ENCODE measurements at places on chromosomes 1 and 21.
A peak's percentile ranks its signal among the peaks of the same experiment; 100 is the strongest.

DNA sequence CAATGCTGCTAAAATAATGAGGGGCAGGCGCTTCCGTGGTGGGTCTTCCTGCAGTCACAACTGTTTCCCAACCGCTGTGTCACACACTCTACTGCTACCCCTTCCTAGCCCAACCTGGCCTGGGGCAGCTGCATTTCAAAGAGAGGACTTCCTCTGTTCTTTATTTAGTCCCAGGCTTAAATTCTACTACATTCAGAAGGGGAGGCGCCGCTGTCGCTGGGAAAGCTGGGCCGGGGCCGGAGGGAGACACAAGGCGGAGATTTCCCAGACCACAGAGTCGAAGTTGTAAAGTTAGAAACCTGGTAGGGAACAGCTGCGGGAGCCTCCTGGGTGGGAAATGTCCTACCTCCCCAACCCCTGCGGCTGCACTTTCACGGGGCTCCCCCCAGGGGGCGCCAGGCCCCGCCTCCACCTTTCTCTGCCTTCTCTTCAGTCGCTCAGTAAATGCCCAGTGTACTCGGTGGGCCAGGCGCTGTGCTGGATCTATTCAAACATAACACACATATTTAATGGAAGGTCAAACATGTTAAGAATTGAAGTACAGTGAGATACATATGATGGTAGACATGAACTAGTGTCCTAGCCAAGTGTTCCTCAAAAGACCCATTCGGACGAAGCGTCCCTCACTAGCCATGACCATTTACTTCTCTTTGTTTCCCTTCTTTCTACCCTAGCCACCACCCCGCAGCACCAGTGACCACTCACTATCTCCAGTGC lies 23.1 kb downstream of the DYRK3 start:
- DNase-seq, result peak; percentile 40

DNA sequence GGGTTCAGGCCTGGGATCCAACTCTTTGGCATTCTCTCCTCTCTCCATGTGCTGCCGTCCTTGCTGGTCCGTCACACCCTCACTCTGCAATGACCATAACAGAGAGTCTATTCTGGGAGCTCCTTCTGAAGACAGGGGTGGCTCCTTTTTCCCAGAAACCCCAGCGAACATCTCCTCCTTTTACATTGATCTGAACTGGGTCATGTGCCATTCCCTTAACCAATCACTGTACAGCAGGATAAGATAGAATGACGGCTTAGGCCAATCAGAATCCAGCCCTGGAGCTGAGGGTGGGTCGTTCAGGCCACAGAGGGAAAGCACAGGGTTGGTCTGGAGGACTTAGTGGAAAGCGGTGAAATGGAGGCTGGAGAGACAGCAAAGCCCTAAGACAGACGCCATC lies 740.1 kb downstream of the MATN1 start:
- no peak for DNase-seq

GRCh38 chr1:171313319-171313834 lies 606 bp upstream of the FMO4 start:
- no peak for DNase-seq

GRCh38 chr21:46620846-46621245 lies 14.6 kb upstream of the PRMT2 start:
- DNase-seq, result no peak

DNA sequence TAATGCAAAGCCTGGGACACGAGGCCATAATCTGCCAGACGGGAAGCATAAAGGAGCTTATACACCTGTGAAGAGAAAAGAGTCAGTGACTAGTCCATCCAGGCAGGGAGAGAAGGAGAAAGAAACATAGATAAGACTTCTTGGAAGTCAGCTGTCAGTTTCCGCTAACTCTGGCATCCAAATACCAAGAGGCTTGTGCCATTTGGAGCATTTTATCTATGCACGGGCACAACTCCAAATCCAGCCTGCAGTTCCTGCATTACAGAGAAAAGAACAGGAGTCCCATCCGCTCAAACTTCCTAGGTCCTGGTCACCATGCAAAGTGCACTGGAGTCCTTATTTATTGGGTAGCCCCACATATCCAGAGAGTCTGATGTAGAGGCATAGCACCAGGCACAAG lies 27.9 kb downstream of the SEC16B start:
- DNase-seq, result no peak

GRCh38 chr1:246786606-246787238 lies 62.5 kb downstream of the SCCPDH start:
- no peak for DNase-seq

DNA sequence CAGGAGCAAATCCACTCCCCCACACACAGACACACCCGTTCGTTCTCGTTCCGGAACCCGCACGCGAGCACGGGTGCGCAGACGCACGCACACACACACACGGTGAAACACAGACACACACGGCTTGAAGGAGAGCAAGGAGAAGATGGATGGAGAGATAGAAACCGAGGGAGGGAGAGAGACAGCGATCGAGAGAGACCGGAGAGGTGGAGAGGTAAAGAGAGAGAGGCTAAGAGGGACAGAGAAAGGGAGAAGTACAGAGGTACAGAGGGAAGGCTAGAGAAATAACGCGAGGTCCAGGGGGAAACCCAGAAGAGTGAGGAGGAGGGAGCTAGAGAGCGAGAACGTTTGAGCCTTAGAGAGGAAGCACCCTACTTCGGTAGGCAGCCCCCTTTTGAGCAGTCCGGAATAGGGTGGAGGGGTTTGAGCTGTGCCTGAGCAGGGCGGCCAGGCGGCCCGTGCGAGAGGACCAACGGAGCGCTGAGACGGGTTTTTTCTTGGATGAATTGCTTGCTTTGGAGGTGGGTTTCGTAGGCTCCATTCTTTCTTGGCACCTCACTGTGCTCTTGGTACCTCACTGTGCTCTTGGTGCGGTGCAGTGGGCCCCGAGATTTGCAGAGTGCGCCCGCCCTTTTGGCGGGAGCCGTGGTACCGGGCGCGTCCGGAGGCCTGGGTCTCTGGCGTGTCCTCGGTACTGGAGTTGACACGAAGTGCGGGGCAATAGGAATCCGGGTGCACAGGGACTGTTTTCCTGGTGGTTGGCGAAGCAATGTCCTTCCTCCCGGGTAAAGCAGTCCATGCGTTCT lies 88.4 kb upstream of the RHOU start:
- DNase-seq, result no peak

DNA sequence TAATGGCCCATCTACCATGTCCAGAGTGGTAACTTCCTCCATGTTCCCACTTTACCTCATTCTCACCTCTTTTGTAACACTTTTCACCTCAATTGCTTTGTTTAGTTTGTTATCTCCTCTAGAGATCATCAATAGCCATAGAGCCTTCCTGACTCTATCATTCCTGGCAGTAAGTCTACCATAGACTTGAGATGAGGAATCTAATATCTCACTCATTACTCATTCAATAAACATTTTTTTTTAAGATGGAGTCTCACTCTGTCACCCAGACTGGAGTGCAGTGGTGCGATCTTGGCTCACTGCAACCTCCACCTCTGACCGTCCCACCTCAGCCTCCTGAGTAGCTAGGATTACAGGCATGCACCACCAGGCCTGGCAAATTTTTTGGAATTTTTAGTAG lies 7.1 kb downstream of the NMNAT2 start:
- no peak for DNase-seq

GRCh38 chr1:211133393-211133835 lies 534 bp downstream of the KCNH1 start:
- DNase-seq, result peak; percentile 4

GRCh38 chr1:17540255-17541001 lies 930 bp downstream of the ARHGEF10L start:
- no peak for DNase-seq

- DNase-seq, result no peak
These were observed 1.2 kb downstream of the ZC3H12A start for GRCh38 chr1:37475380-37476086.

GRCh38 chr1:228009828-228010775 lies 3.3 kb downstream of the WNT3A start:
- DNase-seq, result no peak

DNA sequence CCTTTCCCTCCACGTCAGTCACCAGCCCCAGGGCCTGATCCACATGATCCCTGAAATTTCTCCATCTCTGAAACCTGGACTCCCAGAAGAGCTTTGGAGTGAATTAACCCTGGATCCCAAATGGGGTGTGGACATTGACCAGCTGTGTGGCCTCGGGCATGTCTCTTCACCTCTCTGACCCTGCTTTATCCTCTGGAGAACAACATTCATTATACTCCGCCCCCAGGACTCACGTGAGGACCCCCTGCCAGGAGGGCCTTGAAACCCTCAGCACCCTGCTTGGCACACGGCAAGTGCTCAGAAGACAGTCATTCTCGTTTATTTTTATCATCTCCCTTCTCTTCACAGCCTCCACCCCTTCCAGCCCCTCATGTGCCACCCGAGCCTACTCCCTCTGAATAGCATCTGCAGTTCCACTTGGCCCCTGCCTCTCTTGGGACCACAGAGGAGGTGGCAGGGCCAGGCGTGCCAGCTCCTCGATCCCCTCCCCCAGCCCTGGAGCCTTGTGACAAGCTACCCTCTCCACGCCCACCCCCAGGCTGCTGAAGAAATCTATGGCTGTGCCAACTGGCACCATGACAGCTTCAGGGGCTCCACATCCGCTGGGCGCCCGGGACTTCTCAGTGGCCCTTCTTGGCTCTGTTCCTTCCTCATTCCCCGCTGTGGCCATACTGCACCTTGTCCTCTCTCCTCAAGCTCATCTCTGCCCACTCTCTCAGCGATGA lies 18.0 kb downstream of the ADGRB2 start:
- DNase-seq, result no peak

- DNase-seq, result no peak
These were observed 36.6 kb downstream of the BMP8A start for GRCh38 chr1:39528082-39528481.

- no peak for DNase-seq
These were observed 45.9 kb upstream of the WLS start for GRCh38 chr1:68278221-68278620.

GRCh38 chr1:162667381-162668080 lies 35.3 kb downstream of the DDR2 start:
- no peak for DNase-seq

DNA sequence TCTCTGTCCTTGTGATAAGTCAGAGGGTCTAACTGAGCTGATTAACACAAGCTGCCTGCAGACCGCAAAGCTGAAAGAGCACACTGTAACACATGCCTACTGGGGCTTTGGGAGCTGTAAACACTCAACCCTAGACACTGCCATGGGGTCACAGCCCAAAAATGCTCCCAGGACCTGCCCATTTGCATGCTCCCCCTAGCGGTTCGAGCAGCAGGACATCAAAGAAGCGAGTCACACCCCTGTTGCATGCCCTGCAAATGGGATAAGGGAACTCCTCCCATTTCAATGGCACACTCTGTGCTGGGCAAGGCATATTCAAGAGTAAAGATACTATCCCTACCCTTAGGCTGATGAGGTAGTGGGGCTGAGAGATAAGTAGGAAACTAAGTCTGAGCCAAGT lies 22.8 kb downstream of the LCE3E start:
- DNase-seq, result no peak

DNA sequence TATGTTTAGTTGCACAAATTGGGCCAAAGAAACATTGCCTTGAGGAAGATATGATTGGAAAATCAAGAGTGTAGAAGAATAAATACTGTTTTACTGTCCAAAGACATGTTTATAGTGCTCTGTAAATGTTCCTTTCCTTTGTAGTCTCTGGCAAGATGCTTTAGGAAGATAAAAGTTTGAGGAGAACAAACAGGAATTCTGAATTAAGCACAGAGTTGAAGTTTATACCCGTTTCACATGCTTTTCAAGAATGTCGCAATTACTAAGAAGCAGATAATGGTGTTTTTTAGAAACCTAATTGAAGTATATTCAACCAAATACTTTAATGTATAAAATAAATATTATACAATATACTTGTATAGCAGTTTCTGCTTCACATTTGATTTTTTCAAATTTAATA lies 43.0 kb downstream of the CD46 start:
- DNase-seq, result no peak

DNA sequence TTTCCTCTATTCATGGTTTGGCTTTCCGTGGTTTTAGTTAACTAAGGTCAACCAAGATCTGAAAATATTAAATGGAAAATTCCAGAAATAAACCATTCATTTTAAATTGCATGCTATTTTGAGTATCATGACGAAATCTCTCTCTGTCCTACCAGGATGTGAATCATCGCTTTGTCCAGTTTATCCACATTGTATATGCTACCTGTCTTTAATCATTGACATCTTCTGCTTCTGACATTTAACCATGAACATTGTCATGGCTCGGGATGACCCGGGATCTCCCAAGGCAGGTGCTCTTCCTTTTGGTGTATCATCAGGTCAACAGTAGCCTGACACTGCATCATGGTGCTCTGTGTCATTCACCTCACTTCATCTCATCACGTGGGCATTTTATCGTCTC lies 125.5 kb upstream of the HNRNPU start:
- DNase-seq, result no peak

DNA sequence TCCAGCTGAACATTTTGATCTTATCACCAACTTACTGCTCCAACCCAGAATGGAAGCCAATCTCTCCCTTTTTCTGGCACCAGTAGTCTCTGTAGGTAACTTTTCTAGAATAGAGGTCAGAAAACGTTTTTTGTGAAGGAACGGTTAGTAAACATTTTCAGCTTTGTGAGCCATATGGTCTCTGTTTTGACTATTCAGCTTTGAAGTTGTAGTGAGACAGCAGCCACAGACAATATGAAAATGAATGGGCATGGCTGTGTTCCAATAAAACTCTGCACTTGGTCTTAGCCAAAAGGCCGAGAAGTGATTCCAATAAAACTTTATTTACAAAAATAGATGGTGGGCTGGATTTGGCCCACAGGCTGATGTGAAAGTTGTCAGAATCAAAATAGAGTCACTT lies 28.9 kb downstream of the MAP10 start:
- no peak for DNase-seq

- DNase-seq, result no peak
These were observed 82.0 kb downstream of the KCNK1 start for GRCh38 chr1:233695901-233696300.

- DNase-seq, result no peak
These were observed 125.5 kb upstream of the IRF2BP2 start for GRCh38 chr1:234735476-234735875.

GRCh38 chr1:231040019-231040799 lies at the start of gene FAM89A:
Gene FAM89A (minus strand): TSS chr1:231040254. CDS start chr1:231040211, 43 bp downstream.
- DNase-seq, result peak; percentile 57

- no peak for DNase-seq
These were observed 615.2 kb downstream of the MATN1 start for GRCh38 chr1:30108186-30108585.

DNA sequence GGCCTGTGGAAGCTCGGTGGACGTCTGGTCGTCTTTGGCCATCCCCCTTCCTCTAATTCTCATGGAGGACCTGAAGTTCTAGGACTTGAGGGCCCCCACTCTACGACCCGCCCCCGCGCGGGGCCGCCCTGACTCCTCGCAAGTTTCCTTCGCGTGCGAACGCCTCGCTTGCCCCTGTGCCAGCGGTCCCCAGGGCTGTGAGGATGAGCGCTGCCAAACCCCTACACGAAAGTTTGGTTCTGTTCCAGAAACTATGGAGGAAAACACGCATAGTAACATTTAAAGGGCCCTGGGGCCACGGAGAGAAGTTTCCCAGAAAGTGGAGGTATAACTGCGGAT lies 304 bp upstream of the GNG12 start:
- no peak for DNase-seq

DNA sequence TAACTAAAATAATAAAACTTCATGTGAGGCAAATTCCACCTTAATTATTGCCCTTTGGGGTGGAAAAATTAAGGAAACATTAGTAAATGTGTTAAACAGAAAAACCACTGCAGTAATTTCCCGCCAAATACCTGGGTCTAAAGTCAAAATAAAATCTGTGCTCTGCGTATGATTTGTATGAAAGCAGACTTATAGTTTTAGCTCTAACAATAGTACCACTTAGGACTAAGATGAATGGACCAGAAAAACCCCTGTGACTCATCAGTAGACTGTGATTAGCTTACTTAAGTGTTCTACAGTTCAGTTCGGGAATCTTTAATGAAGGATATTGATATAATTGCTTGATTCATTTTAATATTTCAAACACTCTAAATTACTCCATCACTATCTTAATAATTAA lies 23.3 kb upstream of the C1orf105 start:
- no peak for DNase-seq
